ENCODE measurements at places on chromosomes 2 and 18.
A peak's percentile ranks its signal among the peaks of the same experiment; 100 is the strongest.

GRCh38 chr2:230939066-230939591, 14.1 kb upstream of the GPR55 start:
- no peak for DNase-seq

DNA sequence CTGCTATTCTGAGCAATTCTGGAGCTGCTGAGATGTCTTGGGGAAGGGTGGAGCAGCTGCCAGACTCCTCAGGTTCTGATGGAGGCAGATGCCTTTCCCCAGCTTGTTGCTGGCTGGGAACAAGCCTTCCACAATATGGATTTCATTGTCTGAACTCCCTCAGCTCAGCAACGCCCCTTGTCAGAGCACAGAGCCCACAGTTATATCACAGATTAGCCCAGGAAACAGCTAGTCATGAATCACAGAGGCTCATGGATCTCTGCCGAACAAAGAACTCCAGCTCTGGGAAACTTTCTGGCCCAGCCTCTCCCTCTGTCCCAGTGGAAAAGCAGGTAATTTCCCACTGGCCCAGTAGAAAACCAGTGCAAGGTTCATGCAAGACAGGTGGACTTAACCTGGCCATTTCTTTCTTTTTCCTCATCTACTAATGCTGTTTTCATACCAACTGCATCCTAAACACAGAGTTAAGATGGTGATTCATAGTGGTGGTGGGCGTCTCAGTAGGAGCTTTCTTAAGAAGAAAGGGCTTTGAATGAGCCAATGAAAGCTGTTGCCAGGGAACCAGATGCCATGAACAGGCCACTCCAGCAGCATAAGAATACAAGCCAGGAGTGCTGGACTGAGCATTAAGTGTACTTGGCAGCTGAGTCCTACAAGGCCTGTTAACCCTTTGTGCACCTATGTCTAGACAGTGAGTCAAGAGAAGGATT, 8.7 kb upstream of the KIAA2012 start:
- no peak for DNase-seq

DNA sequence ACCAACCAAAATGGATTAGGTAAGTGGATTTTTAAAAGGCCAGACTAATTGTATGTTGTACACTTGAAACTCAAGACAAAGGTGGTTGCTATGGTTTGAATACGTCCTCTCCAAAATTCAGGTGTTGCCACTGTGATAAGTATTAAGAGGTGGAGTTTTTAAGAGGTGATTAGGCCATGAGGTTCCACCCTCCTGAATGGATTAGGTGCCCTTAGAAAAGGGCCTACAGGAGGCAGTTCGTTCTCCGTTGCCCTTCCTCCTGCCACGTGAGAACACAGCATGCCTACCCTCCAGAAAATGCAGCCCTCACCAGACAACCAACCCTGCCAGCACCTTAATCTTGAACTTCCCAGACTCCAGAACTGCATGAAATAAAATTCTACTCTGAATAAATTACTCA, 51.2 kb downstream of the CHMP3 start:
- DNase-seq: no peak

- DNase-seq: no peak
Measured at GRCh38 chr2:187982668-187983067, 309.0 kb upstream of the GULP1 start.

GRCh38 chr2:45218297-45218696, 209.0 kb upstream of the SIX2 start:
- no peak for DNase-seq

DNA sequence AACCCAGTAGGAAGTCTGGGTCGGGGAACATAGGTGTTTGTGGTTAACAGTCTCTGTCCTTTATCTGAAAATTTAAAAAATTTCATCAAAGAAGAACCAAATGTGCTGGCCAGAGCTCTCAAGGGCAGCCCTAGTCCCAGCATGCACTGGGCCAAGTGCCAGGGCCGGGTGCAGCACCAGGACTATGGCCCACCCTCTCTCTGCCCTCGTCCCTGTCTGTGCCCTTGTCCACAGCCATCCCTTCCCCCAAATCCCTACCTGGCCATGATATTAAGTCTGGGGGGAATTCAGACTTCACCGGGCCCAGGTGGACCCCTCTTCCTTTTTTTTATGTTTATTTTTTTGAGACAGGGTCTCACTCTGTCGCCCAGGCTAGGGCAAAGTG, 14.4 kb upstream of the ZFP36L2 start:
- no peak for DNase-seq

DNA sequence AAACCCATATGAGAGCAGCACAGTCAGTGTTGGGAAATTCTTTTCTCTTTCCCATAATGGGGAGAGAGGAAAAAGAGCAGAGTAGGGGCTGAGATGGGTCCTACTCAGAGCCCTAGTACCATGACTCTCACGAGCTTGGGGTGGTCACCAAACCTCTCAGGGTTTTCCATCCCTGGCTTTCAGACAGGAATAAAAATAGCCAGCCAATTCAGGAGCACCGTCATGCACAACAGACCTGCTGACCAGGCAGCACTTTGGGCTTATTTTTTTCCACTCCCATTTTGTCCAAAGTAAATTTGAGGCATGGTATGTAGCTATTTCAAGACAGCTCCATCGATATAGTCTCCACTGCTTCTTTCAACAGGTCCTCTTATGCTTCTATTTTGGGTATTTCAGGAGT, 86.4 kb downstream of the TGFA start:
- no peak for DNase-seq

- DNase-seq: no peak
Measured at GRCh38 chr2:202721621-202722020, 86.9 kb downstream of the FAM117B start.

DNA sequence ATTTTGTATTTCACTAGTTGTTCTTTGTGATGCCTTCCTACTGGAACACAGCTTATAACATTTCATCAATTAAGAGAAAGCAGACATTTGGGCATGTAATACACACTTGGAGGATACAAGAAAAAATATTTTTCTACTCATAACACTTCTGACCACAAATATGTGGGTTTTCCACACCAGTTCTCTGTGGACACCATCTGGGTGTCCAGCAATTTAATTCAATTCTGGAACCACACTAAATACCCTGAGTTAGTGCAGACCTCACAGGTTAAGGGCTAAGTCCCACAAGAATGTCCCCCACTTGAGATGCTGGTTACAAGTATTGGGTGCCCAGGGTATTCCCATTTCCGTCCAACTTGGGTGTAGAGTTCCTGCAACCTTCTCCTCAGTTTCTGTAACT, 91.1 kb upstream of the SKOR2 start:
- DNase-seq: no peak

- no peak for DNase-seq
Measured at GRCh38 chr2:60226943-60227342, 326.5 kb downstream of the BCL11A start.

DNA sequence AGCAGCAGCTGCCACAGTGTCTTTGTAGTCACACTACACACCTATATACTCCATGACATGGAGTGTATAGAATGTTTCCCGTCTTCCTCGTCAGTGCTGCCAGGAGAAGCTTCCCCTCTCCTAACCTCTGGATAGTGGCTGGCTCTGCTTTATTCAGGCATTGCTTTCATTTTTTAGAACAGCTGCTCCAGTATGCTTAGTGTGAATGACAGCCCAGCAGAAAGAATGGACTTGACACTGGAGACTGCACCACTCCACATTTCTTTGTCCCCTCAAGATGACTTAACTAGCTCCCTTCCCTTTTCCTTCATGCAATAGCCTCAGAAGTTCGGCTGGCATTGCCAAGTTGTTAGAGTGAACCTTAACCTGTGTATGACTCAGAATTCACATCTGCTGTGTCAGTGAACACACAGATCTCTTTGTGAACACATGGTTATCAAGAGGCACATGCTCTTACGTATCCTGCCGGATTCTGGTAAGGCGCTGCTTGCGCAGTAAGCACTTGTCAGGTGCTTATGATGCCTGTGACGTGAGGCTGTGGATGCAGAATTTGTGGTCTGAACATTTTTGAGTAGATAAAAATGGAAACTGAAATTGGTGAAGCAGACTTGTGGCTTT, 73.9 kb downstream of the NEDD4L start:
- DNase-seq: no peak

GRCh38 chr18:42028247-42028832, 73.3 kb downstream of the PIK3C3 start:
- no peak for DNase-seq

GRCh38 chr2:150732491-150732890, 245.0 kb upstream of the RND3 start:
- no peak for DNase-seq

- DNase-seq: no peak
Measured at GRCh38 chr2:17858064-17858463, 20.4 kb upstream of the KCNS3 start.

GRCh38 chr2:168327328-168327727, 79.9 kb upstream of the STK39 start:
- DNase-seq: no peak

- no peak for DNase-seq
Measured at GRCh38 chr18:42480441-42480840, 525.4 kb downstream of the PIK3C3 start.

GRCh38 chr2:101658387-101658786, 39.1 kb upstream of the MAP4K4 start:
- no peak for DNase-seq

GRCh38 chr2:229445019-229445418, 173.9 kb upstream of the PID1 start:
- no peak for DNase-seq

DNA sequence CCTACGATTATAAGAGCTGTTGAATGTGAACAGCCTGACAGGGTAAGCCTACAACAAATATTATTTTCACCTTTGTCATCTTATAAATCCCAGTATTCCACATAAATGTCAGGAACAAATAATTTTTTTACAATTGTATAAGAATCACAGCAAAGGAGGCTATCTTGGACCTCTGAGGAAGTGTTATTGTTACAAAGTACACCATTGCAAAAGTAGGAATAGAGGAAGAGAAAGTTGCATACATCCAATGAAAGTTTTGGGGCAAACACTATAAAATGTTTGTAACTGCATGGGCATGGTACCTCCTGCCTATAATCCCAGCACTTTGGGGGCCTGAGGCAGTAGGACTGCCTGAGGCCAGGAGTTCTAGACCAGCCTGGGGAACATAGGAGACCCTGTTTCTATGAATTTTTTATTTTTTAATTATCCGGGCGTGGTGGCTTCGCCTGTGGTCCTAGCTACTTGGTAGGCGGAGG, 715 bp upstream of the MEMO1 start:
- no peak for DNase-seq

DNA sequence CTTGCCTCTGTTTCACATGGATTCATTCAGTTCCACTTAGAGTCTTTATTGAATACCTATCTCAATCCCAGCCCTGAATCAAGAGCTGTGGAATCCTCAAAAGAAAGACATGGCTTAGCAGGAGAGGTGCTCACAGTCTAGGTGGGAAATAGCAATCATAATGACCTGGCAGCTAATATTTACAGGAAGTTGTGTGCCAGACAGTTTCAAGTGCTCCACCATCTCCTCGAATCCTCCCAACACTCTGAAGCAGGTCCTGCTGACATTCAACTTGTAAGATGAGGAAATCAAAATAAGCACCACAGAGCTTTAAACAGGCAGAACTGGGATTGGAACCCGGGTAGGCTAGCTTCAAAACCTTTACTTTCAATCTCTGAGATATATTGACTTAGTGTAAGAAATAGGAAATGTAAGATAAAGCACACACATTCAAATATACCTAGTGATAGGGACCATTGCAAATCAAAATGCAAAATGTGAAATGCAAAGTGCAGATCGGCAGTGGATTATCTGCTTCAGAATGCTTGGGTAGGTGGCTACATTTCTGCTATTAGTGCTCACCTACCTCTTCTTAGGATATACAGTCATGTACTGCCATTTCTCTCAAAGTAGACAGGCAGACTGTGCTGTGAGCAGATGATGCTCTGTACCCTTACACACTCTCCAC, 182.0 kb downstream of the PRKCE start:
- no peak for DNase-seq

DNA sequence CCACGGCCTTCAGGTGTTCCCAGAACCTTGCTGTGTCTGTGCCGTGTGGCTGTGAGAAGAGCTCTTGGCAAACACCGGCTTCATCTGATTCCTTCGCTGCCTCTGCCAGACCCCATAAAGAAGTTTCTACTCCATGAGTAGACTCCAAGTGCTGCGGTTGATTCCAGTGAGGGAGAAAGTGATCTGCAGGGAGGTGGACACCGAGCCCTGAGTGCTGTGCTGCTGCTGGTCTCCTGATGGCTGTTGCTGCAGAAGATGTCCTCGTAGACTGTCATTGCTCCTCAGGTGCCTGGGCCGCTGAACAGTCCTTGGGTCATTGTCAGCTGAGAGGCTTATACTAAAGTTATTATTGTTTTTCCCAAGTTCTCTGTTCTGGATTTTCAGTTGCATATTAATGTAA, 19.6 kb downstream of the ASB1 start:
- no peak for DNase-seq

- DNase-seq: no peak
Measured at GRCh38 chr2:235381261-235381912, 112.5 kb upstream of the AGAP1 start.

DNA sequence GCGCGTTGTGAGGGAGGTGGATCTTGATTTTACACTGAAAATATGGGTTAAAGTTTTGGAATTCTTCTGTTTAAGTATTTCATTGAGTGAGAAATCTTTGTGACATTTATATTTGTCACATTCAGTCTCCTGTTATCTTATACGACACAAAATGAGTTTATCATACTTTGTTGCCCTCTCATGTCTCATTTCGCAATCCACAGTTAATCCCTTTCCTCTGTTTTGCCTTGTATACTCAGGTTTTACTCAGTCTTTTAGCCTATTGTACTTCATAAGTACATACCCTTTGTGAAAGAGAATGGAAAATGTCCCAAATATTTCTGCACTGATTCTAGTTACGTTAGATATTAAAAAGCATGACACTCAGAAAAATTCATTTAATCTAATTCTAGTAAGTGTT, 142.7 kb downstream of the ATP9B start:
- DNase-seq: no peak

DNA sequence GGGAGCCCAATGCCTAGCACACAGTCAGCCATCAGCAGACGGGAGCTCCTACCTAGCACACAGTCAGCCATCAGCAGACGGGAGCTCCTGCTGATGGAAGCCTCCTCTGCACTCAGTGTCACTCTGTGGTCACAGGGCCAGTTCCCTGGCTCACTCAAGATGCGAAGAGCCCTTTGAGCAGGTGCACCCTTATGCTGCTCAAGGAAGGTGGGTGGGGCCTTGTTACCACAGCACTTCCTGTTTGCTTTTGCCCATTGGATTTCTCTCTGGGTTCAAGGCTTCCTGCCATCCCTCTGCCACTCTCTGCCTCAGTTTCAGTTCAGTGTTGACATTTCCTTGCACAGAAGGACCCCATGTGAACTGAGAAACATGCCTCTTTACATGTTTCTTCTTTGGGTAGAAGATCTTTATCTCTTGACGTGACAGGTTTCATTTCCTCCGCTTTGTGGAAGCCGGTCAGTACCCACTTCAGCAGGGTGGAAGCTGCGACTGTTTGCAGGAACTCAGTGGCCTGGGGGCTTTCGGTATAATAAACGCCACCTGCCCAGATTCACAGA, 11.6 kb downstream of the TRIB2 start:
- no peak for DNase-seq

DNA sequence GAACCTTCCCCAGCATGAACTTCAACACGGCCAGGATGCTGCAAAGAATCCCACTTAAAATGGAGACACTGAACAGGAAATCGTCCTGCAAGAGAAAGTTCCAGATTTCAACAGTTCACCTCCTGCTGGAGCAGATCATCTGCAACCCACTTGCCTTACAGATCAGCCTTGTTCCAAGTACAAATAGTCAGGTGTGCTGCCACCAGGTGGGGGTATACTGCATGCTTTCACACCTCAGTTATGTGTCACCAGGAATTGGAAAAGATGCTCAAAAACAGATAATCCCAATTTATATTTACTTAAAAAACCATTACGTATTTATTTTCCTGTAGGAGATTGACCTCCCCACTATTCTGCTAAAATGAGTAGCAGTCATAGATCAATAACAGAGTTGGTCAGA, 212.3 kb downstream of the MGAT5 start:
- peak; percentile 40 for DNase-seq

- DNase-seq: no peak
Measured at GRCh38 chr18:53745224-53745967, 479.1 kb downstream of the MBD2 start.

Measured in NCI-H2081 treated with DMSO at 0.1 percent for 48 hours (cell line).